Psoas muscle (tissue), 8 donors: ENCODE measurements at places on chromosomes 3 and 15. TPM values are rescaled to one million over a fixed set of nuclear protein-coding genes. Genes with fewer than 3 reads are reported as not detected.

LRRK1 gene
- total RNA-seq: 7.6 TPM

KNG1 gene
- total RNA-seq: not detected

SLC9A9 gene
- 3.0 TPM for total RNA-seq

UNC13C gene
- total RNA-seq: 11.9 TPM

SNTN gene
- total RNA-seq: not detected

NLGN1 gene
- 0.94 TPM for total RNA-seq

ACOX2 gene
- total RNA-seq: 10.2 TPM

RBPMS2 gene
- total RNA-seq: 1.9 TPM

DNA sequence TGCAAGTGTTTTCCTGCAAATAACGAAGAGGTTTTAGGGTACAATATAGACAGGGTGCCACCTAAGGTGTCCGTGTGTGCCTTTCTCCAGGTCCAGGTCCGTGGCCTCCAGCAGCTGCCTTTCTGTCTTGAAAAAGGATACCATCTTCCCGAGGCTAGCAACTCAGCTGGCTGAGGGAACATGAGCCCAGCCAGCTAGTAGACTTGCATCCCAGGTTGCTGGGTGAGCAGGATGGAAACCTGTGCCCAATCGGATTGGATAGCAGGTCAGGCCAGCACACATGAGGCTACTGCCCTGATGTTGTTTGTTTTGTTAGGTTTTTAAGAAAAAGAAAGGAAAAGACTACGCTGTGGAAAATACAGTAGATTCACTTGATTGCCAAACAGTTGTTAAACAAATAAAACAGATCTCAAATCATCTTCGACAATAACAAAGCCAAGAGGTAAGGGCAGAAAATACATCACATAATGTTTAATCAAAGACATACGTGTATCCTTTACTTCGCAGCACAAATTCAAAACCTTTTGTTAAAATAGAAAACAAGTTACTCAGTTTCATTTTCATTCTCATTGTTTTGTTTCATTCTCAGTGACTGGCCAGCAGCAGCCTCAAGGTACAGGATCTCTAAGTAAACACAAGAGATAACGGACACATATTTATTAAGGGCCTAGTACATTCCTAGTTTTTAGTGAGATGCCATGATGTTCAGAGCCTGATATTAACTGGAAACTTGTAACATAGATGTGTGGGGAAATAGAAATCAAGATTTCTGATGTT is 661.2 kb upstream of the NR2F2 start:
- no peaks in the 10 kb centered on the region for H3K27me3 ChIP-seq
- no peak overlapping the region for H3K27ac ChIP-seq
- H3K4me1 ChIP-seq: no peaks in the 10 kb centered on the region
- DNase-seq: no peak
- peak overlapping the region; percentile 45 for H3K4me3 ChIP-seq

- H3K27ac ChIP-seq: peak overlapping the region; percentile 90
- H3K27me3 ChIP-seq: no peaks in the 10 kb centered on the region
- H3K36me3 ChIP-seq: no peaks in the 10 kb centered on the region
- no peak for DNase-seq
- no peak overlapping the region for H3K4me3 ChIP-seq
Observed at GRCh38 chr3:37197810-37198371, 23.5 kb upstream of the LRRFIP2 start.

GRCh38 chr3:115537669-115538068 is 85.6 kb upstream of the GAP43 start:
- no peak for DNase-seq
- H3K36me3 ChIP-seq: no peaks in the 10 kb centered on the region
- H3K4me3 ChIP-seq: no peak overlapping the region
- H3K27ac ChIP-seq: no peak overlapping the region

- no peak overlapping the region for H3K27ac ChIP-seq
- no peak for DNase-seq
- no peaks in the 10 kb centered on the region for H3K36me3 ChIP-seq
- H3K4me3 ChIP-seq: no peak overlapping the region
- no peaks in the 10 kb centered on the region for H3K27me3 ChIP-seq
Observed at GRCh38 chr3:78257951-78258530, 1218.1 kb downstream of the ROBO2 start.

GRCh38 chr3:134449277-134449676 is 36.5 kb downstream of the ANAPC13 start:
- H3K27ac ChIP-seq: no peak overlapping the region
- no peaks in the 10 kb centered on the region for H3K27me3 ChIP-seq
- H3K36me3 ChIP-seq: no peaks in the 10 kb centered on the region
- H3K4me3 ChIP-seq: no peak overlapping the region
- peaks cover 7% of the 10 kb centered on the region for H3K4me1 ChIP-seq

GRCh38 chr3:112561484-112561733 is 353 bp downstream of the ATG3 start:
- peak overlapping the region; percentile 81 for H3K4me3 ChIP-seq
- H3K4me1 ChIP-seq: peaks cover 30% of the 10 kb centered on the region
- no peaks in the 10 kb centered on the region for H3K36me3 ChIP-seq
- peak overlapping the region; percentile 94 for H3K27ac ChIP-seq

DNA sequence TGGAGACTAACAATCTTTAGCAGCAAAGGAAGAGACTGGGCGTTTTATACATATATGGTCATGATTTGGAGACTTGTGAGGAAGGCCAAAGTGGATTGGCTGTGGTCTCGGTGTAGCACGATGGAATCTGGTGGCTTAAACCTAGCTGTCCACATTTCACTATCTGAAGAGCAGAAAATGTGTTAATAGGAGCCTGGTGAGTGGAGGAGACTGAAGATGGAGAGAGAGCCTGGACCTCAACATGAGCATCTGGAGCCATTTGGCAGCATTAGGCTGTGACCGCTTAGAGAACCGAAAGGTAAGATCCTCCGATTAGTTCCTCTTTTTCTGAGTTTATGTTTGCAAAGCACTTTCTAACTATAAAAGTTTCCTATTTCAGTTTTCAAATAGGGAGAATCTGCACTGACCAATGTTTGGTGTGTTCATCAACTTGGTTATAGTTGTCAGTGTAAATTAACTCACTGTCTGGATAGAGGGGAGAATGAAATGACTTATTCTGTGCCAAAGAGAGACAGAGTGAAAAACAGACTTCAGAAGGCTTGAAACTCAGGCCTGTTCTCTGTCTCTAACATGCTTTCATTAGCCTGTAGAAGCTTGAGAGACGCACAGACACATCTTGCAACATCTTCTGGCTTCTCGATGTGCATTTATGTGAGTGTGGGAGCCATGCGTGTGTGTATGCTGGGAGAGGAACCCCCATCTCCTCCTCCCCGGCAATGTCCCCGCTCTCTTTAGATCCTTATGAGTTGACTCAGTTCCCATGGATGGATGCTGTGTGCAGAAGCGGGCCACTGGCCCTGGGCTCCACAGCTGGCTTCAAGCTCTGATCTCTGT is 244.7 kb upstream of the TBL1XR1 start:
- H3K27me3 ChIP-seq: no peaks in the 10 kb centered on the region
- no peaks in the 10 kb centered on the region for H3K36me3 ChIP-seq
- DNase-seq: no peak
- H3K4me3 ChIP-seq: no peak overlapping the region
- H3K27ac ChIP-seq: no peak overlapping the region

DNA sequence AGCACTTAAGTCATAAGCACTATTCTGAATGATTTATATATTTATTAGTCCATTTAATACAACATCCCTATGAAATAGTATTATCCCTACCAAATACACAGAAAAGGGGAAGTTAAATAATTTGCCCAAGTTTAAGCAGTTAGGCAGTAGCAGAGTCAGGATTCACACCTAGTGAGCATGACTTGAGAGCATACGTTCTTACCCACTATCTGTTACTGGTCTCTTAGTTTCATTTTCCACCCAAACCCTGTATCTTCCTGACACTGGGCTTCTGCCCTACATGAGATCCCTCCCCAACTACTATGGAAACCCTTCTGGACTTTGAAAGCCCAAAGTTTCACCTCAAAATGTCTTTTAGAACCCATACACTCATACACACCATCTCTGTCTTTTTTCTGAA is 4.4 kb upstream of the ATOSA start:
- H3K4me1 ChIP-seq: peaks cover 12% of the 10 kb centered on the region
- no peaks in the 10 kb centered on the region for H3K27me3 ChIP-seq
- no peak overlapping the region for H3K4me3 ChIP-seq
- no peak overlapping the region for H3K27ac ChIP-seq
- H3K36me3 ChIP-seq: no peaks in the 10 kb centered on the region

GRCh38 chr3:132445817-132446216 is 28.5 kb downstream of the DNAJC13 start:
- H3K4me1 ChIP-seq: peaks cover 22% of the 10 kb centered on the region
- H3K27me3 ChIP-seq: no peaks in the 10 kb centered on the region
- H3K4me3 ChIP-seq: no peak overlapping the region
- DNase-seq: no peak
- peaks cover under 1% of the 10 kb centered on the region for H3K36me3 ChIP-seq
- no peak overlapping the region for H3K27ac ChIP-seq

- H3K27me3 ChIP-seq: no peaks in the 10 kb centered on the region
- H3K36me3 ChIP-seq: no peaks in the 10 kb centered on the region
- no peak overlapping the region for H3K27ac ChIP-seq
Observed at GRCh38 chr3:148280623-148281242, 417.0 kb upstream of the AGTR1 start.

DNA sequence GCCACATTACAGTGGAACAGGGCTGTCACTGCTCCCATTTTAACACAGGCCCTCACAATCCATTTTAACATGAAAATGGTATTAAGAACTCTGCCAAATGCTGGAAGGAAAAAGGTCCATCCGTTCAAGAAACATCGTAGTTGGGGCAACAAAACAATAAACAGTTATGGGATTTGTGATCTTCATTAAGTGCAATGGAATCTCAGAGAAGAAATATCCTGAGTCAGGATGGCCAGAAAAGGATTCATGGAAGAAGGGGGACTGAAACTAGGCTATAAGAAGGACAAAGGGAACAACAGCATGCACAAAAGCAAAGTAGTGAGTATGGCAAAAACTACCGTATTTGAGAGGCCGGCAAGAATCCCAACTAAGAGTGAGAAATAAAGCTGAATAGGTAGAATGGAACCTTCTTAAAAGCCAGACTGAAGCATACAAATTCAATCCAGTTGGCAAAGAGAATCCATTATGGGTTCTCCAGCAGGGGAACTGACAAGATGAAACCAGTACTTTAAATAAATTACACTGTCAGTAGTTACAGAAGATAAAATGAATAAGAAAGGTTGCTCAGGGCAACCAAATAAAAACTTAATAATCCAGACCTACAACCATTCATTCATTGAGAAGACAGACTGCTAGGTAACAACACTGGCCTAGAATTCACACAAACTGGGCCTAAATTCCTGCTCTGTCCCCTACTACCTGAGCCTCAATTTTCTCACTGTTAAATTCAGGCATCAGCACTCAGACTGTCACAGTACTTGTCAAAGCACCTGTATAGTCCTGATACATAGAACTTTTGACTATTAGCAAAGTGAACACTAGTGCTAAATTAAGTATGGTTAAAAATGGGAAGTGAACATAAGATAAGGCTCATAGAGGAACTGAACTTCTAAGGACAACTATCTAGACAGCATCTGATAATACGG is 6.3 kb downstream of the TBL1XR1 start:
- no peak overlapping the region for H3K4me3 ChIP-seq
- peak overlapping the region; percentile 36 for H3K27ac ChIP-seq
- DNase-seq: no peak
- H3K27me3 ChIP-seq: no peaks in the 10 kb centered on the region
- H3K4me1 ChIP-seq: peaks cover 40% of the 10 kb centered on the region

DNA sequence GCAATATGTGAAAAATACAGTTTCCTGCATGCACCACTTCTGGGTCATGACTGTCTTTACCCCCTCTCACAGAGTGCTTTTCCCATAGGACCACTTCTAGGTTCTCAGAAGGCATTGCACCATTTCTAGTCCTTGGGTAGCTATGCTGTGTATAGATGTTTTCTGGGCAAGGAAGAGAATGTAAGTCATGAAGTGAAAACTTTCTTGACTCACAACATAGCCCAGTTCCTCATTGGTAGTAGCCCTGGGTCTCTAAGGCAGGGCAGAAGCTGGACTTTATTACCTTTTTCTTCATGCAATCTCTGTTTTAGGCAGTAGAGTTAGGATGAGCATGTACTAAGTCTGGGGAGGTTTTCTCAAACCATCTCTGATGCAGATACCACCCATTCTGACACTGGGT is 203.1 kb downstream of the EPHB1 start:
- H3K4me3 ChIP-seq: no peak overlapping the region
- no peaks in the 10 kb centered on the region for H3K36me3 ChIP-seq
- H3K27ac ChIP-seq: no peak overlapping the region
- DNase-seq: no peak

- no peak overlapping the region for H3K27ac ChIP-seq
- no peaks in the 10 kb centered on the region for H3K36me3 ChIP-seq
- no peaks in the 10 kb centered on the region for H3K27me3 ChIP-seq
- H3K4me1 ChIP-seq: peaks cover 5% of the 10 kb centered on the region
- DNase-seq: no peak
- H3K4me3 ChIP-seq: no peak overlapping the region
Observed at GRCh38 chr15:66411190-66411589, 24.5 kb downstream of the MAP2K1 start.

- H3K27me3 ChIP-seq: no peaks in the 10 kb centered on the region
- peaks cover 14% of the 10 kb centered on the region for H3K4me1 ChIP-seq
- no peak overlapping the region for H3K4me3 ChIP-seq
- no peak overlapping the region for H3K27ac ChIP-seq
- DNase-seq: peak; percentile 7
Observed at GRCh38 chr3:126124148-126124868, 40.4 kb upstream of the SLC41A3 start.
